ENCODE measurements at places on chromosomes 2 and 18.

GRCh38 chr2:42928161-42928691 lies 135.8 kb upstream of the HAAO start:
- DNase-seq: no peak

DNA sequence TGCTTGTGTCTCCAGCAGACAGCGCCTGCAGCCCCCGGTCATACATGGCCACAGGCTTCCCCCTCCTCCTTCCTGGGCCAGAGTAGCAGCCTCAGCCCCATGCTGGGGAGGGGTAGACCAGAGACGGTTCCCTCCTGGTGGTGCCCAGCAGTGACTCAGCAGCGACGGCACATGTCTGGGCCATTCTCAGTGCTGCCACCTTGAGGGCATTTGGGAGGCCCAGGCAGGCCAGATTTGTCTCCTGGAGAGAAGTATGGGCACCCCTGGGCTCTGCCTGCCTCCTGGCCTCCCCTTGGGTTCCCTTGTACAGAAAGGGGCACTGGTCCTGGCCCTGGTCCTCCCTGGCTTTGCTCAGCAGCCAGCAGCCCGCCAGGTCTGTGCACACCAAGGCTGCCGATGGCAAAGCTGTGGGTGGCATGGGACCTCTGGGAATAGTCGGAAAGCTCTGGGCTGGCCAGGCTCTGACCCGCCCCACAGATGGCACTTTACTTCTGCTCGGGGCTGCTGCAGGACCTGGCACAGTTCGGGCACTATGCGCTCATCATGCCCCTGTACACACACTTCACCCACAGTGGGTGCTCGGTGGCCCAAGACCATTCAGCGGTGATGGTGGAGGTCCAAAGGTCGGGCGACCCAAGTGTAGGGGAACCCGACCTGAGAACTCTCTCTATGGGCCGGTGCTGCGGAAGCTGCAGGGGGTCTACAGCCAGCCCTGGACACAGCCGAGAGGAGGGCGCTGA lies 11.4 kb upstream of the ALPI start:
- peak; percentile 76 for DNase-seq

DNA sequence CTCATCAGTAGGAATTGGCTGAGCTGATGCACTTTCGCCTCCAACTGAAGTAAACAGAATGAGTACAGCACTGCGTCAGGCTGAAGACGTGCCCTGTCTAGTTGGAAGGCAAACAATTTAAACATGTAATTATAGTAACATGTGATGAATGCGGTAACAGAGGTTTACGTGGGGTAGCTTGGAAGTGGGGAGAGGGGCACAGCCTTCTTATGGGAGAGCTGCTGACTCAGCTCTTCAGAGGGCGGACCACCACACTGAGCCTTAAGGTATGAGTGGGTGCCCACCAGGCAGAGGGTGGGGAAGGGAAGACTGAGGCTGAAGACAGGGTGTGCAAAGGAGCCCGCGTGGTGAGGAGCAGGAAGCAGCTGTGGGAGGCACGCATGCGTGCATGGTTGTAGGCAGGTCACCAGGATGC lies 6.2 kb upstream of the EHD3 start:
- DNase-seq: no peak

DNA sequence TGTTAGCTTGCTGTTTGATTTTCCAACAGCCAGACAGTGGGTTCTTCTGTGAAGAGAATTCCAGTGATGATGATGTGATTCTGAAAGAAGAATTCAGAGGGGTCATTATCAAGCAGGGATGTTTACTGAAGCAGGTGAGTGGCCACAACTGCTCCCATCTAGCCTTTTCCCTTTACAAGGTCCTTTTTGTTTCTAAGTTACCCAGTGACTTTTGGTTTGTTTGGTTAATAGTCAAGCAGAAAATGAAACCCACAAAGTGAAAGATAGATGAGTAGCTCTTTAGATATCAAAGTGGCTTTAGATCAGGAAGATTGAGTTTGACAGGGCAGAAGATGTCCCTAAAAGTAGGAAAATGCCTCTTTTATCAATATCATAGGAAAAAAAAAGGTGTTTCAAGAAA lies 23.3 kb downstream of the PLEK start:
- no peak for DNase-seq

GRCh38 chr2:112168422-112169124 lies 30.4 kb downstream of the FBLN7 start:
- no peak for DNase-seq

- no peak for DNase-seq
Measured at GRCh38 chr18:46040033-46040746, 31.9 kb downstream of the PSTPIP2 start.

GRCh38 chr18:34315591-34316352 lies 91.1 kb upstream of the NOL4 start:
- no peak for DNase-seq

GRCh38 chr2:41199334-41199733 lies 747.4 kb upstream of the SLC8A1 start:
- no peak for DNase-seq

DNA sequence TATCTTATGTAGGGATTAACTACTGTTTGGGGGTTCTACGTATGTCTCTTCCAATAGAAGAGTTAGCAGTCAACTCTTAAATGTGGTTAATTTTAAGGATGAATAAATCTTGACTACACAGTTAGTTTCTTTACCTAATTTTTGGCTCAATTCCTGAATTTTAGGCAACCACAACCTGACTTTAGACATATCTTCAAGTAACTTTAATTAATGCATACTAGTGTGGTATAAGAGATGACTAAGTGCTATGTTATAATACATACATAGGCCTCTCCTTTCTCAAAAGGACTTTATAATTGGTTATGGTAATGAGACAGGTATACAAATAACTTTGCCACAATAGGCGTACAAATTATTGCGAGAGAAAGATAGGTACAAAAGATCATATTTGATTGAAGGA lies 312.0 kb downstream of the IRS1 start:
- DNase-seq: no peak

DNA sequence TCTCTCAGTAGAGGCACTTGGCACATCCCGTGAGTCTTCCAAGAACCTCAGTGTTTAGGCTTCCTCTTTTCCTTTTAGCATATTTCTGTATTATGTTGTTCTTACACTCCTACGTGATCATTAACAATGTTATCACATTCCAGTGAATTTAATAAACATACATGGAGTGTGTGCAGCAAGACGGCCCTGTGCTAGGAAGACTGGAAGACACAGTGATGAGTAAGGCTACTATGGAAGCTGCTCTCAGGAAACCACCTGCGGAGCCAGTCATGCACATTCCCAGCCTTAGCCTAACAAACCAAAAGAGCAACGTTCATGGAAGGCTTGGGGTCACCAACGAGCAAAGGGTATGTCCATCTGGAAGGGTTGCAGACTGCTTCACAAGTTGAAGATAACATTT lies 103.4 kb downstream of the ETAA1 start:
- no peak for DNase-seq

DNA sequence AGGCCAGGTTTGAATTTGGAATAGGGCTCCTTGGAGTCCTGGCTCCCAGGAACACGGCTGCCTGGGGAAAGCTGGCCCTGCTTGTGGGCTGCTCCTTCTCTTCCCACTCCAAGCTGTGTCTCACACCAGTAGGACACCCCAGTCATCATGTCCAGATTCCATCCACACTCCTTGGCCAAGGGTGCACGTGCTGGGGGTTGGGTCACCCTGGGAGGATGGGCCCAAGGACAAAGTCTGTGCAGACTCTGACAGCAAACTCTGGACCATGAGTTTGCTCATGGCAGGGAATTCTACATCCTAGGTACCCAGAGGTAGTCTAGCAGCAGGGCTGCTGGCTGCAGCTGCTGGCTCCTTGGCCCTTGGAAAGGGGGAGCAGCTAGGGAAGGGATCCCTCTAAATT lies 102.4 kb upstream of the EPAS1 start:
- DNase-seq: no peak

DNA sequence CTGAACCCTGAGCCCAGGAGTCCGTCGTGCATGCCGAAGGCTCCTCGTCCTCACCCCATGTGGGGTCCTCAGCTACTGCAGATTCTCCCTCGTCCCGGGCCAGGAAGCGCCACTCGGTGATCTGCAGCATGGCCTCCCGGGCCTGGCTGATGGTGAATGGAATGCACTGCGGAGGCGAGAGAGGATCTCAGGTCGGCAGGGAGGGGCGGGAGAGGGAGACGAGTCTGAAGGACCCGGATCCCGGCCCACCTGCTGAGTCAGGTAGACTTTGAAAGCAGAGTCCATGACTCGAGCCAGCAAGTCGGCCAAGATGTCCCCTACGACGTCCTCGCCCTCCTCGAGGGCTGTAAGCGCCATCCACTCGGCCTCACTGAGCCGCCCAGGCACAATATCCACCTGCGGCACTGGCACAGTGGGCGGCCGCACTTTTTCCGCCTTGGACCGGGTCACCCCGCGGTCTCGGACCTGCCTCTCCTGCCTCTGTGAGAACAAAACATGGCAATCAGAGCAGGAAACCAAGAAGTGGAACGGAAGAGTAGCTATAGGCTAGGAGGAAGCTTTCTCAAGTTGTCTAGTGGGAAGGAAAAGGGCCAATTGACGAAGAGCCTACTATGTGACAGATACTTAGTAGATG lies 5.5 kb downstream of the C2orf81 start:
- DNase-seq: no peak

DNA sequence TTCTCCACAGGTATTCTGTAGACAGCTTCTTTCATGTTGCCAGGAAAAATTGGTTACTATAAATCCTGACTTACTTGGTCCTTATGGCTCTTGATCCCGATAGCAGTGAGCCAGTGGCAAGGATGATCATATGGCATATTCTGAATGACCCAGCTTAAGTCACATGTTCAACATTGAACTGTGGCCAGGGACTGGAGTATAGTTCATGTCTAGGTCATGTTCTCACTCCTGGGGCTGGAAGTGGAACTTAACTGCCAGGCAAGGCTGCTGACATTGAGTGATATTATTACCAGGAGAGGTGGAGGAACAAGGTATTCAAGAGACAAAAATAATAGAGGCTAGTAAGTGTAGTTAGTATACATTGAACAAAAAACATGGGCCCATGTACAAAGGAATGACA lies 26.2 kb downstream of the R3HDM1 start:
- DNase-seq: no peak

- DNase-seq: no peak
Measured at GRCh38 chr2:23541503-23542229, 156.7 kb downstream of the KLHL29 start.

DNA sequence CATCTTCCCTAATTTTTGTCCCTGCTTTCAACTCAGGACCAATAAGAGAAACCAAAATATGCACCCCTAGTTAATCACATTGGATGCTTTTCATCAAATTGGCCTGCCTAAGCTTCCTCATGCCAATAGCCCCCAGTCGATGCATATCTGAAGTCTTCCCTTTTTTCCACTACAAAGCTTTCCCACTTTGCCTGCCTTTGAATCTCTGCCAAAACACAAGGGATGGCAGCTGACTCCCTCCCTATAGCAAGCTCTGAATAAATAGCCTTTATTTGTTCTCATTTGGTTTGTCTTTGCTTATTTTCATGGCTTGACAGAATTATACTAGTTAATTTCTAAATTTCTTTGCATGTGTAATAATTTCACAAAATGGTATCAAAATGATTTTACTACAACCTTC lies 621.2 kb downstream of the MBD2 start:
- DNase-seq: no peak

DNA sequence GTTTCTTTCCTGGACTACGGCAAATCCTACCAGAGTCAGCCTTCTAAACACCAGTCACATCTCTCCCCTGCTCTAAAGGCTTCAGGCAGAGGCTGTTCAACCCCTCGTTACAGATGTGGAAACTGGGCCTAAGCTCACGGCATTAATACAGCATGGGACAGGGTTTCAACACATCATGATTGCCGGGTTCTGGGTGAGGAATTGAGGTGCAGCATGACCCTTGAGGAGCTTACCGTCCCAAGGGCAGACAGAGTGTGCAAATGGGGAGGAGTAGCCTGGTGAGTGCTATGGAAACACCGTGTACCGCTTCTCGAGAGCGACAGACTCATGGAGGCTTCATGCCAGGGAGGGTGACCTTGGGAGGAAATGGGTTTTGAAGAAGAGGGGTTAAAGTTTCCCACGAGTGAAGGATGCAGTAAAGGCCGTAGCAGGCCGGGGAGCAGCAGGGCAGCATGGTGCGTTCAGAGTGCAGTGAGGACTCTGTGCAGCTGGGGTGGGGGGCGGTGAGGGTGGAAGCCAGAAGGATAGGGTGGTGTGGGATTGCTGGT lies 51.1 kb downstream of the TGOLN2 start:
- no peak for DNase-seq

DNA sequence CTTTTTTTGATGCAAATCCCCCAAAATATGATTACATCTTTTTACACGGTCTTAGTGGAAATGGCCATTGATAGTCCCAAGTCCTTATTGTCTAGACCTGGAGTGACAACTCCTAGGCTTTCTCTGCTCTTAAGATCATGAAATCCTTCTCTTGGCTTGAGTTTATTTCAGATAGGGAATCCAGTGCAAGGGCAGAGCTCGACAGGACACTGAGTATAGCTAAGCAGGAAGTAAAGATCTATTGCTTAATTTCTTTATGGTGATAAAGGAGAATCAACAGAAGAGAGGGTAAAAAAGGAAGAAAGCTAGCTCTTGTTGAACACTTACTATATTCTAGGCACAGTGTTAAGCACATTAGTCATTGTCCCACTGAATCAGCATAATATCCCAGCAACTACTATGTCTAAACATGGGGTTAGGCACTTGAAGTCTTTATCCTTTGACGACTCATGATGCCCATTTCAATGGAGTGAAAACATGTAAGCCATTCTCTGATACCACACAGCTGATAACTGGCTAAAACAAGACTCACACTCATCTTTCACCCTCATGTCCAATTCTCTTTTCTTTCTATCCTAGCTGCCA lies 74.1 kb upstream of the LRATD1 start:
- no peak for DNase-seq

DNA sequence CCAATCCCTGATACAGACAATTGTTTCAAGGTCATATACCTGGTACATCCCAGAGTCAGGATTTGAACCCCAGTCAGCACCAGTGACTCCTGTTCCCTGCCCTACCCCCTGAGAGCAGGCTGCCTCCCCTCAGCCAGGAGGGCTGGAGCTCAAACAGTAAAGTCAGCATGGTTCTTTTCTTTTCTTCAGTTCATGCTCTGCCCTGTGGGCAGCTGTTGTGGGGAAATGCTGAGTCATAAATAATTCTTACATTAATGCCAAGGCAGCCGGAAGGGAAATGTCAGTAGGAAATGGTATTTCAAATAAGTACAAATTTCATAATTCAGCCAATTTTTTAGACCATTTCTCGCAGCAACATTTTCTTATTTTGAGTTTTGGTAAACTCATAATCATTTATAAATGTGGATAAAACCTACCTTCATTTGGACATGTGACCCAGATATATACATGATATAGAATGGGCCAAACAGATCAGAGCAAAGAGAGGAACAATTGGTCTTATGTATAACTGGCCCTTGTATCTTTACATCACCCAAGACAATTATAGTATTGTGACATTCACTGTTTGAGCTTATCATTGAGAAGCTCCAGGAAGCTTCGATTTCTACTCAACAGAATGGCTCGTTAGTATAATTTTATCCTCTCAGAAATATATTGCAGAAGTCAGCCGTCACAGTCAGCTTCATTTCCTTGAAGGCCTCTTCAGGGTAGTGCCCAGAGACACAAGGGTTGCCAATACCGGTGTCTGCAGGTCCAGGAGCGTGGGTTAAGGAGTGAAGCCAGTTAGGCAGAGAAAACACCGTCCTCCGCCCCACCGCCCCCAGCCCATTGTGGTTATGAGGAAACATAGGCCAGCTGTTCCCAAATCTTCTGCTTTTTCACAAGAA lies 28.0 kb upstream of the SCYGR1 start:
- no peak for DNase-seq

All from stimulated activated CD4-positive, alpha-beta T cell treated with anti-CD3 and anti-CD28 coated beads, Interleukin-4, amount 100 ng/mL, for 48 hours (primary cell).